ENCODE measurements at places on chromosomes 12 and 14.

GRCh38 chr12:57111031-57111734 is at the start of gene STAT6:
Gene STAT6 (minus strand): TSS chr12:57111362. CDS start chr12:57108278, 3,084 bp downstream.
- peak; percentile 72 for DNase-seq

DNA sequence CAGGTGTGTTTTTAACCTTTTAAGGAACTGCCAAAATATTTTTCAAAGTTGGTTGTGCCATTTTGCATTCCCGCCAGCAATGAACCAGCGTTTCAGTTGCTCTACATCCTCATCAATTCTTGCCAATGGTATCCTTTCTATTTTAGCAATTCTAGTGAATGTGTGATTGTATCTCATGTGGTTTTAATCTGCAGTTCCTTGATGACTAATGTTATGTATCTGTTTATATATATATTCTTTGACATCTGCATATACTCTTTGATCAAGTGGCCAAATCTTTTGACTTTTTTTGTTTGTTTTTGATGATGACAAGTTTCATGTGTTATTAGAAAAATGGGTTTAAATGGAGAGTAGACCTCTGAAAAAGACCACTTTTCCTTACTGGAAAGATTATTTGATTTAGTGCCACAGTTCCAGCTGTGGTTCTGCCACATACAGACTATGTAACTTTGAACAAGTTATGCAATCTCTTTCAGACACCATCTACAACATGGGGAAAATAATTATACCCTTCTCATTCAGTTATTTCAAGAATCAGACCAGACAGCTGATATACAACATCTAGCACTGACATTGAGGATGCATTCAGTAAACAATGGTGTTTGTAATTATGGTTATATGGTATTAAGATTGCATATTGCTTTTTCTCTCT is 146.3 kb upstream of the CNOT2 start:
- no peak for DNase-seq

DNA sequence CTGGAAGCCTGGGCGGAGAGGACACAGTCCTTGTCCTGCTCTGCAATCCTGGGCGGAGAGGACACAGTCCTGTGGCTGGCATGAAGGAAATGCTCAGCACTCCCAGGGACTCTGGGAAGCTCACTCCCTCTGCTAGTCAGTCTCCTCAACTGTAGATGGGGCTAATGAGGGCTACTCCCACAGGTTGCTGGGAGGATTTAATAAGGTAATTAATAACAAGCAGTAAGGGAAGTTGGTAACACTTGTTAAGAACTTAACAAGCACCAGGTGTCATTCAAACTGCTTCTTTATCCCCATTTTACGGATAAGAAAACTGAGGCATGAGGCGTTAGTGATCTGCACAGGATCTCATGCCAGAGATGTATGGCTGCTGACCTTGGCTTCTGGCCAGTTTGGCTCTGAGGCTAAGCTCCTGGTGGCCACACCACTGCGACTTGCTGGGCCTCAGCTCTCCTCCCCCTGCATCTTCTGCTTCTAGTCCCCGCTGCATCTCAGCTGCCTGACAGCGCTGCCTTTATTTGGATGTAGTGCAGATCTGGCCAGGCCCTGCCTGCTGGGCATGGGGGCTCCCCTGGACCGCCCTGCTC is 54.1 kb upstream of the BEGAIN start:
- DNase-seq = no peak

DNA sequence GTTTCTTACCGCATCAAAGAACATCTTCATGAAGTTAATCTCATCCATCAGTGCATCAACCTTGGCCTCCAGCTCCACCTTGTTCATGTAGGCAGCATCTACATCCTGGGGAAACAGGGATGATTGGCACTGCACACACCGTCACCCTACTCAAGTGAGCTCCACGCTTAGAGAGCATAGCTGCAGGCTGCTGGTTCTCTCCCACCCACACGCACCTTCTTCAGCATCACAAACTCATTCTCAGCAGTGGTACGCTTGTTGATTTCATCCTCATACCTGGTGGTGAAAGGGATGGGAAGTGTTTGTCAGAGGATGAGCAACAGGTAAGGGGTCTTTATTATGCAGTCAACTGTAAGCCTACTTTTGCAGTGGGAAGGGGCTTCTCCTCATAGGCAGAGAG is 2.3 kb downstream of the KRT5 start:
- DNase-seq = no peak

- DNase-seq = no peak
Observed at GRCh38 chr14:88004506-88005036, 364 bp upstream of the GPR65 start.
